ENCODE measurements at places on chromosomes 5 and 9.

DNA sequence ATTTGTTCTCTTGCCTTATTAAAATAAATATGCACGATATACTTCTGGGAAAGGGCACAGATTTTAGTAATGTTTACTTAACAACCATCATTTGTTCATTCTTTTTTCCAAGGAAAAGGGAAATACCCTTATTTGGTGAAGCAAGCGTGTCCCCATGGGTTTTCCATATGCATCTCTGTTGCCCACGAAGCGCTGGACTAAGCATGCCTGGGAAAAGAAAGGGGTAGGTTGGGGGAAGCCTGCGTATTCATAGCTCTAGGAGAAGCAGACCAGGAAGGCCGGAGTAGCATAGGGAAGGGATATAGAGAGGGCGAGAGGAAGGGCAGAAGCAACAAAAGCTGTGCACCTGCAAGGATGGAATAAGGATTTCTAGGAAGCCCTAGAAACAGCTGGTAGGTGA, 61.8 kb upstream of the ACO1 start:
- no peak for DNase-seq

DNA sequence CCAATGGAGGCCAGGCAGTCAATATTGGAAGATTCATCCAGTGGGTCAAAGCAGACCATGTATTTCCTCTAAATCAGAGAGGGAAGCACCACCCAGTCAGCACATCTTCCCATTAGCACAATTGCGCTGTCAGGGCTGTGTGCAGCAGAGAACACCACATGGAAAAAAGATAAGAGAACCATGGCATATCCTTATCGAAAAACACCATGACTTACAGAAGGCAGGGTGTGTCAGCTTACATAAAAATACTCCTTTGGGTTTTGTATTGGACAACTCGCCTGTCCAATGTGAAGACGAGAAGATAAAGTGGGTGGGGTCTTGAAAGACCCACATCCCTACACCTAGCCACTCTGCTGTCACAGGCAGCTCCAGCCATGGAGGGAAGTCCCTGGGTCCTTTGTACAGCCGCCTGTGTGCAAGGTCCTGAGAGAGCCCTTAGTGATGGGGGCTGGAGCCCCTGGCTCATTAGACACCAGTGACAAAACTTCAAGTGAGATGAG, 71.9 kb upstream of the SPATA31E1 start:
- no peak for DNase-seq

- DNase-seq, result no peak
Observed at GRCh38 chr9:129095908-129096307, 14.7 kb downstream of the CRAT start.

DNA sequence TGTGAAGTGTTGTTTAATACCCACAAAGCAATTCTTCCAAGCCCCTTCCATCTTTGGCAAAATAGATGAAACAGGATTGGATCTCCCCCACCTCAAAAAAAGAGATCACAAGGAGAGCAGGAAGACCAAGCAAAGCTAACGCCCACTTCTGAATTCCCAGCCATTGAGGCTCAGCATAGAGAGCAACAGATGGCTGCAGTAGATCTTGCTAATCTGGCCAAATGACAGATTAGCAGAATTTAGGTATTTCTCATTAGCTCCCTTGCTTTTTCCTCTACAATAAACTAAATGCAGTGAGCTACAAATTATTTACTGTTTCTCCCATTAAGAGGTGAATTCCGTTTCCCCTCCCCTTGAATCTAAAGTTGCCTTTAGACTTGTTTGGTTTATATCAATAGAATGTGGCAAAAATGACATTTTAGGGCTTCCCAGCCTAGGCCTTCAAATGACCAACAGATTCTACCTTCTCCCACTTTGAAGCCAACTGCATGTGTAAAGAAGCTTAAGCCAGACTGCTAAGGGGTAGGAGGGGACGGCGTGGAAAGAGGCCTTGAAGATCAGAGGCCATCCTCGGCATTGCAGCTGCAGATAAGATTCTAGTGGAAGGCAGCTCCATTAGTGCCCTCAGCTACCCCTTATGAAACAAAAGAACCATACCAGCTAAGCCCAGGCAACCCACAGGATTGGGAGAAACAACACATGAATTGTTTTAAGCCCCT, 56.8 kb upstream of the CPEB4 start:
- no peak for DNase-seq

DNA sequence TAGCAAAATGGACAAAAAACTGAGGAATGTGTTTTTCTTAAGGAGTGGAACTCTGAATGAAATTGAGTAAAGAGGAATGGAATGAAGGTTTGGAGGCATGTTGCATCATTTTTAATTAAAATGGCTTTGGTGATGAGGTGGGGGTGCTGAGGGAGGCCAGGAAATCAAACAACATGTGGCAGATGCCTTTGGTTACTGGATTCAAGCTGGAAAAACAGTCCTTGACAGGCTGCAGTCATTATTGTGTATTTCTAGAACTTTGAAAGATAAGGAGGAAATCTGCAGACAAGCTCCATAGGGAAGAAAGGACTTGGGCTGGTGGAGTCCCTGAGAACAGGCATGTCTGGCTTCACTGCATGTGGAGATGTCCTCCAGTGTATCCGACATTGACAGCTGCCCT, 203.5 kb upstream of the HAPLN1 start:
- no peak for DNase-seq

DNA sequence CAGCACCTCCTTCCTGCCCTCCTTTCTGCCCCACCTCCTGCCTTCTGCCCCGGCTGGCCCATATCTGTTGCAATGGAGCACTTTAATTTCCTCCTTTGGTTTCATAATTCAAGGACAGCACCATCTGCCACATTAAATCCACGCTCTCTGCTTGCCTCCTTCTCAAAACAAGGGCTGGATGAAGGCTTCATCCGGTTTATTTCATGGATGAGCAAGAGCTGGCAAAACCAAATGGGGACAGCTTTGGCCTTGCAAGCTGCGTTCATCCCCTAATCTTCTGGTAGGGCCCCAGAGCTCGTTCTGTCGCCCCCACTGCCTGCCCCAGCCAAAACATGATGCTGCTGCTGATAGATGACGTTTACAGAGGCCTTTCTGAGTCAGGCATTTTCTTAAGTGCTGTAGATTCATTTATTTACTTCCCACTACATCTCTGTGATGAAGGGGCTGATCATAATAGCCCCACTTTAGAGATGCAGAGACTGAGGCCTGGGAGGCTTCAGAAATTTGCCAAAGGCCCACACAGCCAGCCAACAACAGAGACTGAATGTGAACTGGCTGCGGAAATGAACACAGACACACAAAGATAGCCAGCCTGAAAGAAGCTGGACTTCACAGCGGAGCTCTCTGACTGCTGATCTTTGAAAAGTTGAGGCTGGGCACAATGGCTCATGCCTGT, 115.6 kb upstream of the CPEB4 start:
- DNase-seq, result no peak

DNA sequence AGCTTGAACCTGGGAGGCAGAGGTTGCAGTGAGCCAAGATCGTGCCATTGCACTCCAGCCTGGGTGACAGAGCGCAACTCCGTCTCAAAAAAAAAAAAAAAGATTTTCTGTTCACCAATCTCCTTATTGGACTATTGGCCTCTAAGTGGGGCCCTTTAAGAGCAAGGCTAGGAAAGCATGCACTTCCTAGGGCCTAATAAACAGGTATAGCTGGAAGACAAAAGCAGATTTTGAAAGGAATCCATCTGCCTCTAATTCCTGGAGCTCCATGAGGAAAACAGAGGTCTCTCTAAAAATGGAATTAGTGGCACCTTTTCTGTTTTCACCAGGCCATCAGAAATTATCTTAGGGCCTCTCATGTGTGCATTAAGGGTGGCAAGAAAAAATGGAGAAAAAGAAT, 70.0 kb downstream of the RGMB start:
- no peak for DNase-seq

- DNase-seq, result no peak
Observed at GRCh38 chr9:69916950-69917349, 96.3 kb downstream of the CFAP95 start.

DNA sequence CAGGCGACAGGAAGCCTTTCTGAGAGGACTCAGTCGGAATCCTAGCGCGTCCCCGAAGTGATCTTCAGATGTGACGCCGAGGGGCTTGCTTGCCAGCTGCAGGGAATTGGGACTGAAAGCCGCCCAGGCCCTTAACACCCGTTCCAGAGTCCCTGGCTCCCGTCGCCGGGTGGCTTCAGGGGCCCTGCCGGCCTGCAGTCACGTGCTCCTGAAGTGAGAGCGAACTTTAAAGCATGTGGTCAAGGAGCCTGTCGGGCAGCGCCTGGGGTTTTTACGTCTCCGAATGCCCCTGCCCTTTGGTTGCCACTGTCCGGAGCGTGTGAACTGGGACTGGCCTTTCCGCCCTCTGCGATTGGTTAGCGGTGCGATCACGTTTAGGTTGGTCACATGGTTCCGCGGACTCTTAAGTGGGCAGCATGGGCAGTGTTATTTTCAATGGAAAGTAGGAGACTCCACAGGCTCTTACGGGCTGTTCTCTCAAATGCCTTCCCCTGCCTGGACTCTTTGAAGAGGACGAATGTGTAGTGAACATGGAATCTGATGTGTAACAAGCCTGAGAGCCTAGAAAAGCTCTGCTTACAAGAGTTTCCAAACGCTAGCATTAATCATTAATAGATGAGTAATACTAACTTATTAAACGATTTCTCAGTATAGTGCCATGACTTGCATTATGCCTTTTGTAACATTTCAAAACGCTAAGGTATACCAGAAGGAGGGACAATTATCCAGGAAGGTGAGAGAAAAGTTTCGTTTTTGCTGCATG, 1.9 kb downstream of the VLDLR start:
- no peak for DNase-seq

DNA sequence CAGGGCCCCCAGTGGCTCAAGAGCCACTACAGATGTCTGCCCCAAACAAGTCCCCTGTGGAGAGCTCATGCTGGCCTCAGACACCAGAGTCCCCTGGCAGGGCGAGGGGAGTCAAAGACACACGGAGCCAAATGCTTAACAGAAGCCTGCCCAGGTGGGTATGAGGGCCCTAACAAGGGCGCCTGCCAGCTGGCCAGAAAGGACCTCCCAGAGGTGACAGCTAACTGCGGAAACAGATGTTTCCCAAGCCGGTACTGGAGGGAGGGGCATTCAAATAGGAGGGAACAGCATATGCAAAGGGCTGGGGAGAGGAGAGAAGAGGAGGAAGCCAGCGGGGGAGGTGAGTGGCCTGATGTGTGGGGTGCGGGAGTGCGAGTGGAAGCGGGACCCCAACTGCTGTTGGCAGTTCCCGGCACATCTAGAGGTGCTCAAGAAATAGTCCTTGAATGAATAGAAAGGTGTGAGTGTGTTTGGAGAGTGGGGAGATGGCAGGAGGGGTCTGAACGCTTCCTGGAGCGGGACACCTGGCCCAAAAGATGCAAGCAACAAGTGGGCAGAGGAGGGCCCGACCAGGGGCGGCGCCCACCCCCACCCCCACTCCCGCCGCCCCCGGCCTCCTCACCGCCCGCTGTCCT, 824 bp downstream of the MXD3 start:
- no peak for DNase-seq

DNA sequence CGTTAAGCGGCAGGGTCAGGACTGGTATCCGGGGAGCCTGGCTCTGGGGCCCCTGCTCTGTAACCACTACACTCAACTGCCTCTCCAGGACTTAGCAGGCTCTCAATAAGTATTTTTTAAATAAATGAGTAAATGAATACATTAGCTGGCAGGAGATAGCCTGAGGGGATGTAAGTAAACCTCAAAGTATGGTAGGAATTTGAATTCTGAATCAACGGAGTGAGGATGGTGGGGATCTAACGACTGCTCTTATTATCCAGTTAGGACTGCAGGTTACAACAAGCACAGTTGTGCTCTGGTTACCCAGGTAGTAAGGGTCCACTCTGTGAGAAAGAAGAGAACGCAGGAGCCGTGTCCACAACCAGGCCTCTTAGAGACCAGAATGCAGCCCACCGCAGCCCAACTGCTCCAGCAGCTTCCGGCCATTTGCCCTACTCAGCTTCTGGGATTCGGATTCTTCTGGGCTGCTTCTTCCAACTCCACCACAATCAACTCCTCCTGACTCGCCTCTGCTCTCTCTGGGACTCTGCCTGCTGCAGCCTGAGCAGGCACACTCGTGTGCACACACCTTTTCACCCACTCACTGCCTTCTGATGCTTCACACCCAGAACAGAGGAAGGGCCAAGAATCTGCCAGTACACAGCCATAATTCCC, 52.6 kb downstream of the MED27 start:
- no peak for DNase-seq

GRCh38 chr9:16062542-16063240, 509.8 kb downstream of the CCDC171 start:
- no peak for DNase-seq

GRCh38 chr5:125005266-125005665, 258.8 kb upstream of the ZNF608 start:
- DNase-seq, result no peak

GRCh38 chr9:99234618-99235017, 12.5 kb downstream of the SEC61B start:
- DNase-seq, result no peak

- DNase-seq, result no peak
Observed at GRCh38 chr5:145947581-145947980, 11.2 kb downstream of the SH3RF2 start.

GRCh38 chr5:887947-888637, 4.5 kb downstream of the BRD9 start:
- no peak for DNase-seq

- DNase-seq, result no peak
Observed at GRCh38 chr9:130711469-130711868, 17.9 kb downstream of the EXOSC2 start.

DNA sequence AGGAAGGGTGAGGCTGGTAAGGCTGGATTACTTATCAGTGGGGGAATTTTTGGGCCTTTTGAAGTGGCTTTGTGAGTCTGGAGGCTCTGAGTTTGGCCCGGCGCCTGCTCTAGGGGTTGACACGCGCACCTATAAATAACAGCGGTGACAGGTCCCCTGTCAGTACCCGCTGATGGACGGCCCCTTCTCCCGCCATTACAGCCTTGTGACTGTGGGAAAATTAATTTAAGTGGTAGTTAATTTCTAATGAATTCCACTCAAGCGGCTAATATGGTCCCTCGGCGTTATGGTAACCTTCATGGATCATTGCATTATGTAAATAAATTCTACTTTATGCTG, 16.5 kb downstream of the MRPL36 start:
- DNase-seq, result no peak

GRCh38 chr5:97909541-97909940, 726.5 kb upstream of the RIOK2 start:
- no peak for DNase-seq

DNA sequence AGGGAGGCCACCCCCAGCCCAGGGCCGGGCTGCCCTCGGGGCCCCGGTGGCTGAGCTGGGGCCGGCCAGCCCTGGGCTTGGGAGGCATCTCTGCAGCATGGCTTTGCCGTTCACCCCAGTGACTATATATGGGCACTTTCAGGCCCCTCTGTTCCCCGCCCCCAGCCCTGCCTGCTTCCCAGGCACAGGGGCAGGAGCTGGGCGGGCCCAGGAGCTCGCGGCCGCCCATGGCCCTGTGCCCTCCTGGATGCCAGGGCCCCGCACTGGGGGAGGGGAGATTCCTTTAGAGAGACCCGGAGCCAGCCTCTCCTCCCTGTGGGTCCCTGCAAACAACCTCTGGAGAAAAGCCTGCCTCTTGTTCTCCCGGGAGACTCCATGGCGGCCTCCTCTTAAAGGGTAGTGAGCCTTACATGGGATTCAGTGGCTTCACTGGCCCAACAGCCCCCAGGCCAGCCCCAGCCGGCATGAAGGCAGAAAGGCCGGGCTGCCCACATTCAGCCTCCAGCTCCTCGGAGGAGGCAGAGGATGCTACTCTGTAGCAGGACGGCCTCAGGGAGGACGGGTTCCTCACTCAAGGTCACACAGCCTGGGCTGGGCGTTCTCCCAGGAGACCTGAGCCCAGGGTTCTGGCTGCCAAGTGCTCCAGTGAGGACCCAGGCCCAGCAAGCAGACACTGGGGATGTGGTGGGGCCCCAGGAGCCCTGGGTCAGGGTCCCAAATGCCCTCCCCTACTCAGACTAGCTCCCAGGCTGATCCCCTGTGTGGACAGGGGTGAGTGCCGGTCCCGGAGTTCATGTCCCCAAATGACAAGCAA, 4.1 kb downstream of the NACC2 start:
- no peak for DNase-seq

Data from KG1 (cell line).